ENCODE measurements at places on chromosomes 5 and 9.

DNA sequence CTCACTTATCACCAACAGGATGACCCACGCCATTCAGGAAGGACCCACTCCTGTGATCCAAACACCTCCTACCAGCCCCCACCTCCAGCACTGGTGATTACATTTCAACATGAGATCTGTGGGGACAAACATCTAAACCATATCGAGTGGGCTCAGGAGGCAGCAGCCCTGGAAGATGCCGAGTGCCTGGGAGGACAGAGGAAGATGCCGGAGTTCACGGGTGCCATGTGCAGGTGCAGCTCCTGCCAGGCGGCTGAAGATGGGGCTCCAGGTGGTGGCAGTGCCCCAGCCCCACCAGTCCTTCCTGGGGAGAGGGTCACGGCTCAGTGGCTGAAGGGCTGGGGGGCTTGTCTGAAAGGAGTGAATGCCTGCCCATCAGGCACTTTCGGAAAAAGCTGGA is 6.1 kb upstream of the CEP72 start:
- DNase-seq = no peak

GRCh38 chr9:16727452-16728136 is 142.9 kb downstream of the BNC2 start:
- no peak for DNase-seq

DNA sequence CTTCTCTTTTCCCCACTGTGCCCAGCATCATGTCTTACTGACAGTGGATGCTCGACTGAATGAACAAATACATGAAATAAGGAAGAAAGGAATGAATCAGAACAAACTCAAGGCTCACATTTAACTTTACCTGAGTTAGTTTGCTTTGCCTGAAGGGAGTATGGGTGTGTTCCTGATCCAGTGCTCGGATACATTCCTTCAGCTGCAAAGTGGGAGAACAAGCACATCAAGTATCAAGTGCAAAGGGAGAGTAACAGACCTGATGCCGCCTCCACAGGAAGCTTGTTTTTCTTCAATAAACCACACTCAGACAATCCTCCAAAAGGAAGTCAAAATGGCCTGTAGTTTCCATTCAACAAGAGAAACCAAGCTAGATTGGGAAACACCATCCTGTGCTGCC is 66.1 kb downstream of the KIF24 start:
- no peak for DNase-seq

DNA sequence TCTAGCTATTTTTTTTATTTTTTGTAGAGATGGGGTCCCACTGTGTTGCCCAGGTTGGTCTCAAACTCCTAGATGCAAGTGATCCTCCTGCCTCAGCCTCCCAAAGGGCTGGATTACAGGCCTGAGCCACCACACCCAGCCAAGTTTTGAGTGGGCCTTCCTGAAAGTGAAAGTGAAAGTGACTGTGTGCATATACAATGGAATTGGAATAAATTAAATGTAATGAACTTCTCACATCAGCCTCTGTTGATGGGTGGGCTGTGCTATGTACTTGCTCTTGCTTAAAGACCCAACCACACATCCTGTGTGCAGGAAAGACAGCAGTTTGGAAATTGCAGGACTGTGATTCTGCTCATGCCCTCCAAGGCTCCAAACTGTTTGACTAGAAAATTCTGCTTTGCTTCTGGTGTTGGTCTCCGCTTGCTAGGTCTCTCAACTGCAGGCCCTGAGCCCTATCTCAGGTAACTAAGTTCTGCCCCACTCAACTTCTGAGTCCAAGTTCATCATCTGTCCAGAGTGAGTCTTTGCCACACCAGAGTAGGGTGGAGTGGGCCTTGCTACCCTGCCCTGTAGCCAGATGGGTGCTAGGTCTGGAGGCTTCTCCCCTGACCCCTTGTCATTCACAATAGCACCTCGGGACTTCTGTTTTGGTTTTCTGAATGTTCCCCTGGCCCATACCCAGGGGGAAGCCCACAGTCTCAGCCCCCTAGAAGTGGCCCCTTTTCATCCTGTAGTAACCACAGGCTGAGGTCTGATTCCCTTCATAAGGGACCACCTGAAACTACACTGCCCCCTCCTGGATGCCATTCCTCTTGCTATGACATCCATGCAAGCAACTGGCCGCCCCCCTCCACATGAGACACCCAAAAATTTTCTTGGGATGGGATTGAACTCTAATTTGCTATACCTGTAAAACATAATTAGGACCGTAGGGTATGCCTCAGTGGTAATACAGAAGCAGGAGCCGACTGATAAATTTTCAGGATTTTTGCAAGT is 36.5 kb upstream of the RAD23B start:
- DNase-seq = no peak
